ENCODE measurements at places on chromosomes 6 and 20. TPM values are rescaled to one million over a fixed set of nuclear protein-coding genes. Genes with fewer than 3 reads are reported as not detected.

The POFUT1 gene
- 46.6 TPM for polyA plus RNA-seq

The GGTLC1 gene
- polyA plus RNA-seq, result not detected

The ARG1 gene
- polyA plus RNA-seq, result 0.74 TPM

The TCF15 gene
- polyA plus RNA-seq, result 1.9 TPM

The SIRPD gene
- not detected for polyA plus RNA-seq

The HLA-DMA gene
- 38.8 TPM for polyA plus RNA-seq

The PRL gene
- polyA plus RNA-seq, result not detected

The HNF4A gene
- polyA plus RNA-seq, result 49.8 TPM

The TCP11 gene
- polyA plus RNA-seq, result 2.0 TPM

The RPP40 gene
- 12.4 TPM for polyA plus RNA-seq

The TENT5A gene
- polyA plus RNA-seq, result 4.3 TPM

The TGM2 gene
- 42.3 TPM for polyA plus RNA-seq

The SLC35D3 gene
- polyA plus RNA-seq, result not detected

The OPRL1 gene
- 1.2 TPM for polyA plus RNA-seq

The GPLD1 gene
- polyA plus RNA-seq, result 2.9 TPM

GRCh38 chr20:57829805-57830514 is 120.1 kb upstream of the PMEPA1 start:
- DNase-seq, result no peak

GRCh38 chr20:57647006-57647932 is 27.0 kb upstream of the ZBP1 start:
- DNase-seq, result no peak

GRCh38 chr6:127367023-127367375 is 23.6 kb upstream of the ECHDC1 start:
- DNase-seq, result no peak

GRCh38 chr6:151239603-151240035 is at the start of gene AKAP12:
AKAP12 (plus strand) TSS chr6:151239967; CDS start chr6:151240563, 596 bp downstream.
- peak; percentile 58 for DNase-seq

DNA sequence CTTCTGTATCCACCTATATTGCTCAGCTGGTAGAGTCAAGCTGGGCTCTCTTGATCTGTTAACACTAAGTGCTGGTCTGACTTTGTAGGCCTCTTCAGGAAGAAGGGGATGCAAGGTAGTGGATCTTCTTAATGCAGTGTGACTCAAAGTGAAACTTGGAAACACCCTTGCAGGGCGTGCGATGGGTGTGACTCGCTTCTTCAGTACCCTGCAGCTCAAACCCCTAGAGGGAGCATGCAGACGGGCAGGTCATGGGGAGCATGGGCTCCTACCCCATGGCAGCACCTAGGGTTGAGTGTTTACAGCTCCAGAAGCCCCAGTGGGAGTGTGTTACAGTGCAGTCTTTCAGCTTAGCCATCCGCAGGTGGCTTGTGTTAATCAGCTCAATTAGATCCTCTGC is 757 bp upstream of the SAMD3 start:
- DNase-seq, result no peak

- DNase-seq, result no peak
Measured at GRCh38 chr6:55443238-55444134, 116.2 kb downstream of the GFRAL start.

GRCh38 chr6:99979953-99980352 is 14.1 kb downstream of the MCHR2 start:
- no peak for DNase-seq

DNA sequence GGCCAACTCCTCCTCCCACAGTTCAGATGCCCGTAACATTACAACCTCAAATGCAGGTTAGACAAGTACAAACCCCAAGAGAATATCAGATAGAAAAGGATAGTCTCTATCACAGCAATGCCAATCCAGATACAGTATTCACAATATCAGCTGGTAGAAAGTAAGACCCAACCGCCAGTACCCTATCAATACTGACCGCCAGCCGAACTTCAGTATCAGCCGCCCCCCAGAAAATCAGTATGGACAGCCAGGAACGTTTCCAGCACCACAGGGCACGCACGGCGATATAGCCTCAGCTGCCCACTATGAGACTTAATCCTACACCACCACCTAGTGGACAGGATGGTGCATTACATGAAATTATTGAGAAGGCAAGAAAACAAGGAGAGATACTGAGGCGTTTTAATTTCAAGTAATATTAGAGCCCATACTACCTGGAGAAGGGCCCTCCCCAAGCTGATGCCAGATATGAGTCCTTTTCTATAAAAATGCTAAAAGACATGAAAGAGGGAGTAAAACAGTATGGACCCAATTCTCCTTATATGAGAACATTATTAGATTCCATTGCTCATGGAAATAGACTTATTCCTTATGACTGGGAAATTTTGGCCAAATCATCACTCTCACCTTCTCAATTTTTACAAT is 17.6 kb upstream of the EIF2S2 start:
- peak; percentile 76 for DNase-seq

GRCh38 chr6:30359276-30359675 is 14.3 kb downstream of the RPP21 start:
- DNase-seq, result no peak

DNA sequence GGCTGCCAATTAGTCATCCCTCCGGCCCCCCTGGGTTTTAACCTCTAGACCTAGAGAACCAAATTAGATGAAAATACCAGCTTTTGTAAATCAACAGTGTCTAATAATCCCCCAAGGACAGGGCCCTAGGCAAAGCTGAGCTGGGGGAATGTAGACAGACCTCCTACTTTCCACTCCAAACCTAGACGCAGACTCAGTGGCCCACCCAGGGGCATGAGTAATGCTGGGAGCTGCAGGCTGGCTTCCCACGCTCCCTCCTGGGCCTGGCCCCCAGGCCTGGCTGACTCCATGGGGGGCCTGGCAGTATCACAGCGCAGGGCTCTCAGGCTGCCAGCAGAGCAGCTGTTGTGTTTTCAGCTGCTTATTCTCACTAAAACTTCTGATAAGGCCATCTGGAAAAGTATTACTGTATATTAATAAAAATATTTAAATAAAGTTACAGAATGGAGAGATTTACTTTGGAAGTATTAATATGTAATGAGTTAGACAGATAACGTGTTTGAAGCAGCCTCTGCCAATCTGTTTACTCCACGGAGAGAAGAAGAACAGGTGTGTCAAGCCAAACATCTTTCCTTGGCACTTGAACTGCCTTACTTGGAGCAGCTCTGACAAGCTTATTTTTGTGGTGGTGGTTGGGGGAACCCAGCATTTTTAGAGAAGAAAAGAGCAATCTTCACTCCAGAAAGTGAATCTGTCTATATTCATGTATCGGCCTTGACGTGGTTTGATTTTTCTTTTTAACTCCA is 144.0 kb upstream of the AGPAT4 start:
- no peak for DNase-seq

GRCh38 chr6:124487623-124488431 is 474.4 kb upstream of the RNF217 start:
- DNase-seq, result no peak

- no peak for DNase-seq
Measured at GRCh38 chr6:57822896-57823358, 505.5 kb downstream of the PRIM2 start.

DNA sequence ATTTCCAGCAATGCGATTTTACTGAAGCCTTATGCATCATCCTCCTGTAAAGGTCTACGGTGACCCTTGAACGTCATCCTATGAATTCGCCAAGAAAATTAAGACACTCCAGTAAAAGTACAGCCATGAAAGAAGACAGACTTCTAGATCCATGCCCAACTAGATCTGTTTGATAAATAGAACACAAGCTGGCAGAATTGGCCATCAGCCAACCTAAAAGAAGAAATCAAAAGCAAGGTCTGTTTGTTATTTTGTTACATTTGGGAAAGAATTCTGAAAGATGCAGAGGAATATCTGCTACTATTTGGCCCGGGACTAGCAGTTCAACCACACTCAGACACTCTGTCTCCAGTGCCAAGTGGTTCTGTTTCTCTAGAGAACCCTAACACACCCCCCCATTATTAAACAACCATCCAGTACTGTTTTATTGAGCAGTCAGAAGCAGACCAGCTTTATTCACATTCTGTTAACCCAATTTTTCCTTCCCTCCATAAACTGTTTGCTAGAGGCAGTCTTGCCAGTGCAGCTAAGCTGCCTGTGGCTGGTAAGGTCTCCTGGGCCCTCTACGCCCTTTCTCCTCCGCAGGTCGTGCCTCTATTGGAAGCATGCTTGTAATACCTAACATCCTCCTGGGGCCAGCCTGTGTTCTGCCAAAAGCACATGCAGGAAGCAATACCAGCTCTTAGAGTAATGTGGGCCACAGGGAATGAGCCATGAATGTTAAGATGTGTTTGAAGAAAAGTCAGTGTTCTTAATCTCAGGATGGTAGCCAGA is 30.7 kb downstream of the LY86 start:
- DNase-seq, result no peak

- DNase-seq, result no peak
Measured at GRCh38 chr20:46259260-46259859, 48.9 kb downstream of the CDH22 start.

DNA sequence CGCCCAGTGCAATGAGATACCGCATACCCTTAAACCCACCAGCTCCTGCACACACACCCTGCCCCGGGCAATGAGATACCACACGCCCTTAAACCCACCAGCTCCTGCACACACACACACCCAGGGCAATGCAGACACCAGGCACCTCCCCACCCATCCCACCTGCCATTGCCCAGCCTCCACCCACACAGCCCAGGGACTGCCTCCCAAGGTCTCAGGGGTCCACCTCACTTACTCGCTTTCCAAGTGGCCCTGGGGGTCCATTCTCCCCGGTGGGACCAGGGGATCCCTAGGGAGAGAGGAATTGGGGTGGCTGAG is 24.0 kb downstream of the COL11A2 start:
- no peak for DNase-seq

- DNase-seq, result no peak
Measured at GRCh38 chr6:146620655-146621054, 21.9 kb downstream of the ADGB start.

DNA sequence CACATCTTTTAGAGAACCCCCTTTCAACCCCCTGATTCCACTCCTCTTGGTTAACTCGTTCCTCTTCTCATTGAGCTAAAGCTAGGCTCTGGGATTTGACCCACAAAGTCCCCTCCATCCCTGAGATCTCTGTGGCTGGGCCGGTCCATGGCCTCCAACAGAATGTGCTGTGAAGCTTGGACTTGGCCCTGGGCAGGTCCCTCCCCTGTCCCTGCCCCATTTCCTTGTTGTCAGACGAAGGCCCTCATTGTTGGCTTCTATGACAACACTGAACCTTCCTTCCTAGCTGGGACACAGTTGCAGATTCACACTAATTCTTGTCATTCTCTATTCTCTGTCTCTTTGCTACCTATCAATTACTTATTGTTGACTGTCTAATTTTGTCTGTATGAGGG is 156.1 kb downstream of the SYCP2 start:
- DNase-seq, result no peak

GRCh38 chr6:39289490-39289889 is 24.7 kb downstream of the KCNK17 start:
- no peak for DNase-seq

DNA sequence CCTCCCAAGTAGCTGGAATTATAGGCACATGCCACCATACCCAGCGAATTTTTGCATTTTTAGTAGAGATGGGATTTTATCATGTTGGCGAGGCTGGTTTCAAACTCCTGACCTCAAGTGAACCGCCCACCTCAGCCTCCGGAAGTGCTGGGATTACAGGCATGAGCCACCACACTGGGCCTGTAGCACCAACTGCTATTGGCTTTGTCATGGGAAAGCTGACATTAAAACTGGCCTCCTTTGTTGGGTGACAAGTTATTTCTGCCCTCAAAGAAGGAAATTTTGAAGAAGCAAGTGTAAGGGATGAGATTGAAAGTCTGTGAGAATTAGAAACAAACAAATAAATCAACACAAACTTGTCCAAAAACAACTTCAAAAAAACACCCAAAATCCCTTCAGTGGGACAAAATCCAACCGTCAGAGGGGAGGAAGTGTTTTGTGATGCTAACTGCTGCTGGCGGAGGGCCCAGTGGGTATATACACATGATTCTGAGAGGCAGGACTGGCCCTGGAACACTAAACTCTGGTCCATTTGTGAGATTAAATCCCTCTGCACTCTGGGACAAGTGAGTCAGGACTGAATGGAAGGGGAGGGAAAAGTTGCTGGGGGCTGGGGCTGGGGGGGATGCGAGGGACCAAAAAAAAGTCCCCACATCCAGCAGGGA is 87.5 kb upstream of the NAA20 start:
- DNase-seq, result no peak
